ENCODE measurements at places on chromosomes 4 and X.

DNA sequence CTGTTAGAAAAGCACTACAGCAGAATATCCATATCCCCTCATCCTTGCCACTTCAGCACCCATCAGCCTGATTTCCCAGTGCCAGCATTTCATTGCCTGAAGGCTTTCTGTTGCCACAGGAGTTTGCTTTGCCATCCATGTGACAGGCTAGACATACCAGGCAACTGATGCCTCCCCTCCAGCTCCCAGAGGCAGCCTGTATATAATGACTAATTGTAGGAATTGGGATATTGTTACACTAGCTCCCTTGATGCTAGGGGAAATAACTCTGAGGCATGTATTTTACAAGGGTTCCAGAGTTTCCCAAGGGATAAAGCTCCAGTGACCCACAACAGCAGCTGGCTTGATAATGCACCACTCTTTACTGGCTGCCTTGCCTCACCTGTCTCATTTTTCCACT lies 608.0 kb upstream of the FTHL17 start:
- no peak for DNase-seq

- DNase-seq, result no peak
Measured at GRCh38 chrX:43469391-43470054, 186.6 kb upstream of the MAOA start.

- DNase-seq, result peak; percentile 9
Measured at GRCh38 chr4:825063-825970, 612 bp downstream of the CPLX1 start.

DNA sequence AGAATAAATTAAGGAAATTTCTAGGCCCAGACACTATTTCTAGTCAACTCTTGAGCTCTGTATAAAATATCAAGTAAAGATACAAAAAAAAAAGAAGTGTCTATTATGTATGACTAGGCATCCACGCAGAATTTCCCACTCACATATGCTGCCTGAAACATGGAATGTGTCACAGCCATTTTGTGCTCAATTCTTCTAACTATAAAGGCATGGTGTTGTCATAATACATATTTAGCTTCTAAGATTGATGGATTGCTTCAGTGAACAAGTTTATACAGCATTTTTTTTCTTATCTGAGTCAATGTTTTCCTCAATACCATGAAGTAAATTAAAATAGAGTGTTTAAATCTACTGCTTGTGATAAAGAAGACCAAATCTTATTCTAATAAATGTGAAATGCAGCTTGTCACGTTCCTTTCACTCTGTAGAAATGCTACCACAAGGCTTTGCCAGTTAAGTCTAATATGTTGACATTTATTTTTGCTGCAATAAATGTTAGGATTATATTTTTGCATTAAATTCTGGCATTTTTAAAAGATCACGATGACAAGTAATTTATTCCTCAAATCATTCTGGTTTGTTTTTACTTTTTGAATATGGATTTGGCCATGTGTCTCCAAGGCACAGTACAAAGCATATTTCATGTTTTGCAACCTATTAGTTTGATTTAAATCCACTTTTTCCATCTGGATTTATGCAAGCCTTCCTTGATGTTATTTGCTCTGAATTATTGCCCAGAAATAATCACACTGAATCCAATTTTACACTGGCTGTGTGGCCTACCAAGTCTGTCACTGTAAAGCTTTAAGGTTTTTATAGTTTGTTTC lies 1829.0 kb upstream of the PCDH7 start:
- DNase-seq, result peak; percentile 19

- DNase-seq, result no peak
Measured at GRCh38 chrX:107750263-107750662, 25.3 kb downstream of the TSC22D3 start.

- peak; percentile 75 for DNase-seq
Measured at GRCh38 chr4:145887241-145887991, 51.2 kb downstream of the ZNF827 start.

DNA sequence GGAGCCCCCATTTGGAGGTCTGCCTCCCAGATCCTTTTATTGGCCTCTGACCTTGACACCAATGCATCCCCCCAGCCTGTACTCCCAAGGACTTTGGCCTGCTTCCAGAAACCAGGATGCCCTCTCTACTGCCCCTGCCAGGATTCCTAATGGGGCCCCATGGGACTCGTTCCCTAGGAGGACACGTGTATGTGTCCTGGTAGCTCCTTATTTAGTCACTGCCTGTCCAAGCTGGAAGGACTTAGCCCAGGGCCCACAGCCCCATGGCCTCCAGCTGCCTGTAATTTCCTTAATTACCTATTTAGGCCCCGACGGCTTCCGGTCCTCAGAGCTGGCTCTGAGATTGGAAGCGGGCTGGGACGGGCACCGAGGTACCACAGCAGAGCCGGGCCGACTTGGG lies 9.4 kb downstream of the ATP2B3 start:
- no peak for DNase-seq

DNA sequence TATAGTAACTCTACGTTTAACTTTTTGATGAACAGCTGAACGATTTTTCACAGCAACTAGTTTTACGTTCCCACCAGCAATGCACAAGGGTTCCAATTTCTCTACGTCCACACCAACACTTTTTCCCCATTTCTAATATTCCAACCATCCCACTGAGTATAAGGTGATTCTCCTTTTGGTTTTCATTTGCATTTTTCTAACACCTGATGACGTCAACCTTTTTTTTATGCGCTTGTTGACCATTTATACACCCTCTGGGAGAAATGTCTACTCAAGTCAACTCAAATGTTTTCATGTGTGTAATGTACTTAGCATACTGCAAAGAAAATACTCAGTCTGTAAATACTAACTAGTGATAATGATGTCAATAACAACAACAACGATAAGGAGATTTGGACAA lies 177.2 kb upstream of the TENM3 start:
- DNase-seq, result no peak

- peak; percentile 43 for DNase-seq
Measured at GRCh38 chrX:95076449-95076848, 1402.4 kb downstream of the FAM133A start.

- no peak for DNase-seq
Measured at GRCh38 chr4:158527516-158527915, 5.8 kb downstream of the RXFP1 start.

DNA sequence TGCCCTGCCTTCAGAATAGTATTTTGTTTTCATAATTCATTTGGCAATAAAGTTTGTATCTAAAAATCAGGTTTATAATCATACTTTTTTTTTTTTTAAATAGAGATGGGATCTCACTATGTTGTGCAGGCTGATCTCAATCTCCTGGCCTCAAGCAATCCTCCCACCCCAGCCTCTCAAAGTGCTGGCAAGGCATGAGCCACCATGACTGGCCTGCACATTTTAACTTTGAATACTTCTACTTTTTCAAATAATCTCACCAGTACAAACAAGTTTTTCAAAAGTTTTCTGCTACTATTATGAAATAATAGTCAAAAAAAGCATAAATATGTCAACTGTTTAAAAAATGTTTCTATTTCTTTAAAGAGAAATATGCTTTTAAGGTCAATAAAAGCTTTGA lies 69.6 kb upstream of the GPR34 start:
- DNase-seq, result no peak

DNA sequence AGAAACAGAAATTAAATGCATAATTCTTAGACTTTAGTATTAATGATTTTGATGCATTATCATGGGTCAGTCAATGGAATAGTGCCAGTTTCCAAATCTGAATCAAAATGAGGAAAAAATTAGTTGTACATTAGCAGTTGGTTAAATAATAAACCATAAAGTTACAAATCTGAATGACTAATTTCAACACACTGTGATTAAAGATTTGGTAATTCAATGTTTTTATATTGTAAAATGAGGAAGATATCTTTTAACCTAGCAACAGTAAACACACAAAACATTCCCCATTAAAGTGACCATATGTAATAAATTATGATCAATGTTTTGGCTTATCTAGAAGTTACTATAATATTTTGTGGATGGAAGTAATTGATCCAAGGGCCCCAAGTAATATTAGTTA lies 1.6 kb downstream of the FBXO8 start:
- no peak for DNase-seq

- DNase-seq, result no peak
Measured at GRCh38 chr4:41832961-41833360, 84.4 kb upstream of the PHOX2B start.
